ENCODE measurements at places on chromosomes 6 and 20.

DNA sequence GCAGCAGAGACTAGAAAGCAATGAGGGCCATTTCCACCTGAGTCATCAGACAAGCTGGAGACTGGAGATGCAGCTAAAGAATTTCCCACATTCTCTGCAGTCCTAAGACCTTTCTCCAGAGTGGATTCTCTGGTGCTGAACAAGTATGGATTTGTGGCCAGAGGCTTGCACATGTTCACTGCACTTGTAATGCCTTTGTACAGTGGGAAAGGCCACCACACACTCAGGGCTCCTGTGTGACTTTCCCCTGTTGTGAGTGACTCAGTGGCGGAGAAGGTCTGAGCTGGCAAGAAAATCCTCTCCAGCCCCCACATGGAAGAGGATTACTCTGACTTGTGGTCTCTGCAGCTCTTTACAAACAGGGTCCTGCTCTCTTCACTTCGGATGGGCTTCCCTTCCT lies 192.3 kb downstream of the C6orf118 start:
- no peak for DNase-seq

DNA sequence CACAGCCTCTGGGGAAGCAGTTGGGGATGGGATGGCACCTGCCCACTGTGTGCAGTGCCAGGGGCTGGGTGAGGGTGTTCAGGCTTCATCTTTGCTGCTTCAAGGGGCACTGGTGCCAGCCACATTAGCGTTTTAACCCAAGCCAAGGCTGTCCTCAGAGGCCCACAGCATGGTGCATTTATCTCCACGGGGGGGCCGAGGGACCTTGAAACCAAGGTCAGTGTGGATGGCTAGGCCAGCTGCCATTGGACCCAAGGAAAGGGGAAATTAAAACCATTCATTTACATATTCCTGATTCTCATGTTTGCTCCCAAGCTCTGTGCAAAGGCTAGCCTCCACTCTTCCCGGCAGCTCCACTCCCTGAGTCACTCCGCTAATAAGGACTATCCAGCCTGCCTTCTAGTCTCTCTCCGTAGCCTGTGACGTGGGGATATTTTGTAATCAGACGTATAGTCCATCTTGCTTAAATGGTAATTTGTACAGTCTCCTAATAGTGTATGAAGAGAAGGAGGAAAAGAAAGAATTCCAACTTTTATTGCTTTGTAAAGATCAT lies 197.1 kb downstream of the CDH4 start:
- no peak for DNase-seq

- DNase-seq, result no peak
Observed at GRCh38 chr6:43980004-43980795, 147.1 kb downstream of the MRPL14 start.

DNA sequence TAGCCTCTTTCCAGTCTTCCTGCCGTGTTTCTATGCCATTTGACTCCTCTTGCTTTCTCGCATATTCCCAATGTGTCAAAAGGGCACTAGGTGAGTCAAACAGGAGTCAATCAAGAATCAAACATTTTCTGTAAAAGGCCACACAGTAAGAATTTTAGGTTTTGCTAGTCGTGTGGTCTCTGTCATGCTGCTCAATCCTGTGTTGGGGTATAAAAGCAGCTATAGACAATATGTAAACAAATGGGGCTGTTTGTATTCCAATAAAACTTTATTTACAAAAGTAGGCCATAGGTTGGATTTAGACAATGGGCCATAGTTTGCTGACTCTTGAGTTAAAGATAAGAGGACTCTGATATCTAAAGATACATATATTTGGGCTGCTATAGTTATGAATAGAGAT lies 235.4 kb upstream of the BTBD3 start:
- no peak for DNase-seq

- DNase-seq, result no peak
Observed at GRCh38 chr20:51634257-51634656, 91.7 kb upstream of the NFATC2 start.

GRCh38 chr6:131134980-131135243 lies 355 bp upstream of the AKAP7 start:
- no peak for DNase-seq

- no peak for DNase-seq
Observed at GRCh38 chr6:124928851-124929250, 33.4 kb upstream of the RNF217 start.

GRCh38 chr20:6866741-6867140 lies 99.3 kb downstream of the BMP2 start:
- no peak for DNase-seq

- no peak for DNase-seq
Observed at GRCh38 chr6:52186480-52186879, 305 bp downstream of the IL17A start.

- no peak for DNase-seq
Observed at GRCh38 chr6:424741-425417, 33.3 kb downstream of the IRF4 start.

- peak; percentile 45 for DNase-seq
Observed at GRCh38 chr20:433300-433975, 25.3 kb downstream of the RBCK1 start.

GRCh38 chr6:162999575-163000285 lies 272.0 kb downstream of the PACRG start:
- DNase-seq, result no peak

- no peak for DNase-seq
Observed at GRCh38 chr20:46799781-46800408, 90.4 kb downstream of the SLC2A10 start.

DNA sequence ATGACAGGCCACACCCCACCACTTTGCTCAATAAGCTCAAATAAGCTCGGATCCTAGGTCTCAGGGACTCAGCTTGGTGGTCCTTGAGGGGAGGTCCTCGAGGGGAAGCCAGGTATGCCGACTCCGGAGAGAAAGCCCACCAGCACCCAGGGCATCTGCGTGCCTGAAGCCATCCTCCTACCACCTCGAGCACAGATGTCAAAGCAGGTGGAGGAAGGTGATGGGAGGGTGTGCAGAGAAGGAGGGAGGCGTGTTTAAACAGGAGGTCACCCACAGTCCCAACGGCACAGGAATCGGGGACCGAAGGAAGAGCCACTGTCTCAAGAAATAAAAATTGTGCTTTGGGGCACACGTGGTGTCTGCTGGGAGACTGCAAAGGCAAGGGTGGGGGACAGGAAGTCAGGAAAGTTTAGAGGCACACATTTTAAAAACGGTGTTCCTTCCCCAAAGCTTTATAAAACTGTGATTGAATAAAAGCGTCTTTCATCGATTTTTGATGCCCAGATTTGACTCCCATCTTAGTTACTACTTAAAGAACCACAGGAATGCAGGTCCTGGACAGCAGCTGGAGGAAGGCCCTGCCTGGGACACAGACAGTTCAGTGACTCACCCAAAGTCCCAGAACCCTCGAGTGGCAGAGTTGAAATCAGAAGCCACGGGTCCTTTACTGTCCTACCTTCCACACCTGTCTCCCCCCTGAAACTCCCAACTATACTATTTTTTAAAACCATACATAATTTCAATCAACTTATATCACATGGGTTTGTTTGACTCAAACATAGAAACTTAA lies 221.0 kb upstream of the PDE10A start:
- no peak for DNase-seq

DNA sequence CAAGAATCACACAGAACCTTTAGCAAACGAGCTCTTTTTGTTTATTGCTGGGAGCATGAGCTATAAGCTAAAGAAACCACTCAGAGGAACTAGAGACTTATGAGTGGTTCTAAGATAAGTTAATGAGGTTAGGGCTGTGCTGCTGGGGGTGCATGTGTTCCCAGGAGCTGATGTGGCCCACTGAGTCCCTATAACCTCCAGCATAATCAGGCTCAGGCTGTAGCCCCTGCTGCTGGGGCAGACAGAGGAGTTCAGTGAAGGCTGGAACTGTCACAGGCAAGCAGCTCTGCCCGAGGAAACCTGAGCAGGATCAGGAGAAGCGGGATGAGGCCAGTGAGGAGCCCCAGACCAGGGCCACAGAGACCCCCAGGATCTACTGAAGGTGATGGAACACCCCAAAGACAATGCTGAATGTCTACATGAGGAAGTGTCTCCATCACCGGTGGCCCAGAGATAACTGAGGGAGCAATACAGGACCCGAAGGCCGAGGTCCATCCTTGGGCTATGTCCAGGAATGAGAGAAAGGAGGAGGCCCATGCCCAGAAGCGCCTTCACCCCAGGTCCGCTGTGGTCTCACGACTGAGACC lies 17.3 kb downstream of the TUBB2B start:
- no peak for DNase-seq

GRCh38 chr6:53647462-53648094 lies 18.0 kb downstream of the KLHL31 start:
- no peak for DNase-seq

DNA sequence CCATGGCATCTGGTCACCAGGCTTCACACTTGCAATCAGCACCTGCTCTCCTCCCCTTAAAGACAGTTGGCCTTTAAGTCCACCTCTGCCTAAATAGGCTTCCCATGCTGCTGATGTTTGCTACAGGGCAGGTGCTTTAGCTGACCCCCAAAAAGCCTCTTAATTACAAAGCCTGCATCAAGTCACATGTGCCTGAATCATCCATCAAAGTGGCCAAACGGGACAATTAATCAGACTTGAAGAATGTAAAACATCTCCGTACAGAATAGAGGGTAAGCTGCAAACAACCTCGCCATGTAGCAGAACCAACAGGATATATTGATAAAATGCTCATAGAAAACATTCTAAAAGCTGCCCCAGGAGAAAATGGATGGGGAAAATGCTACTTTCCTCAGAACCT lies 7.4 kb downstream of the LY86 start:
- no peak for DNase-seq

GRCh38 chr20:50575865-50576720 lies 65.9 kb downstream of the PTPN1 start:
- DNase-seq, result peak; percentile 59

DNA sequence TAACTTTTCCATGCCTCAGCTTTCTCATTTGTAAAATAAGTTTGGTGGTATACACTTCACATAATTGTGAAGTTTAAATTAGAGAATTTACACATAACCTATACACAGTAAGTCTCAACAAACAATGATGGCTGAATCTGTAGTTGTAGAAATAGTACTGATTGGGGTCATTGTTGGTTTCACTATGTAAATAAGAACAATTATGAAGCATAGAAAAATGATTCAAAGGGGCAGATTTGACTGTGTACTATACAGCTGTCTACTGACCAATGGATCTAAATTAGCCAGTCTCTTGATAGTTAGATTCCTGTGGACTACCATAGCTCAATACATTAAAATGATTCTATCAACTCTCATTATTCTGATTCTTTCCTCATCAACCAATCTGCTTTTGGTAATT lies 181.1 kb upstream of the STXBP5 start:
- no peak for DNase-seq

DNA sequence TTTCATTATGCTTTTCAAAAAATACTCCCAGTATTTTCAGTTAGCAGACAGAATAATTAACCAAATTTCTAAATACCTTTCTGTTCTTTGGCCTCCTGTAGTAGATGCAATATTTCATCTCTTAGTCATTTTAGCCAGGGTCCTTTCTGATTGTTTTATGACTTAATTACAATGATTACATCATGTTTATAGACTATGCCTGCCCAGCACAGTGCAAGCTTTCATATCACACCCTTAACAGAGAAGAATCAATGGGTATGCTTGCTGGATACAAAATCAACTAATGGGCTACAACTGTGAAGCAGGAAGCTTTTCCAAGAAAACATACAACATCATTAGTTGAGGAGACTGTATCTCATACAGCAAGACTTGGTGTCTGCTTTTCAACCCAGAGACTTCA lies 119.8 kb upstream of the NRSN1 start:
- DNase-seq, result no peak

DNA sequence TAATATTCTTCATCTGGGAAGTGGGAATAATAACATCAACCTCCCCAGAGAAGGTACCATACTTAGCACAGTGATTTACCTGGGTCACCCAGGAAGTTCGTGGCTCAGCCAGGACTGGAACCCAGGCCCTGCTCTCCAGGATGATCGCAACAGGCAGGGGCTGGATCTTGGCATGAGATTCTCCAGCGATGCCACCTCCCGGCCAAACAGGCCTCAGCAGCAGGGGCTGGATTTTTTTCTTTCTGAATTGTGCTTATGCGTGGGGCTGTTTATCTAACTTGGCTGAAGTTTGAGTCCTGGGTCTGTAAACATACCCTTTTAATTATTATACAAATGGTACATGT lies 129.5 kb upstream of the PTPN1 start:
- no peak for DNase-seq
